ENCODE measurements at places on chromosomes 13 and 19. TPM values are rescaled to one million over a fixed set of nuclear protein-coding genes. Genes with fewer than 3 reads are reported as not detected.

The MEDAG gene
- total RNA-seq = not detected

DNA sequence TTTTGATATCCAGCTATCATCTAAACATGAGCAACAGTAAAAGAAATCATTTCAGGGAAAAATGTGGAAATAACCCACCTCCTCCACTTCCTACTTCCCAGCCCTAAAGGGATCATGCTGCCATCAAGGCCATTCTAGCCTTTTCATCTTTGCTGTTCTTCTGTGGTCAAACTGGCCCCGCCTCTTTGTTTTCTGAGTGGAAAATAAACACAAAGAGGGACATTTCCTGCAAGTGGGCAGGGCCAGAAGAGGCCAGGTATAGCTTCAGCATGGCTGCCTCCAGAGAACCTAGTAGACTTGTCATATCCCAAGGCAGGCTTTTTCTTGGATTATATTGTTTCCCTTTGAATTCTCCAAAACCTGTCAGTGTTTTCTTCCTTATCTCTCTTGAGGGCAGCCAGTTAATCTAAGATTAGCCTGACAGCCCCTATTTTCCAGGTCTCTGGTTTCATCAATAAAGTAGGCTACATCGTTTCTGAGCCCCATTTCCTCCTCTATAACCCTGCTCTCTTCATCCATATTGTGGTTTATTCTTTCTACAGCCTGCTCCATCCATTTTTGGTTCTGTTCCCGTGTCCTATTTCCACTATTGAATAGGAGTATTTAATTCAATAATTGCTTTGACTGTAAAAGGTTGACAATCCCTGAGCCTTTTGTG lies 117.6 kb downstream of the GPC6 start:
- no peak for DNase-seq

DNA sequence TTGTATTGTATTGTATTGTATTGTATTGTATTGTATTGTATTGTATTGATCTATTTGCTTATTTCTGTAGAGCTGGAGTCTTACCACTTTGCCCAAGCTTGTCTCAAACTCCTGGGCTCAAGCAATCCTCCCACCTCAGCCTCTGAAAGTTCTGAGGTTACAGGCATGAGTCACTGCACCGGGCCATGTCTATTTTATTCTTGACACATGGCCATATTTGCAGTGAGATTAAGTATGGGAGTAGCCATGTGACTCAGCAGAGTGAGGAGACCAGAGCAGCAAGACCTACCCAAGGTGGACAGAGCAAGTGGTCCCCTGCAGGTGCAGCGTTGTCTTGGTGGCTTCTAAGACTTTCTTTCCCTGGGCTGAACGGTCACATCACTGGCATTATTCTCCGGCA lies 49.1 kb upstream of the UBAC2 start:
- no peak for DNase-seq

DNA sequence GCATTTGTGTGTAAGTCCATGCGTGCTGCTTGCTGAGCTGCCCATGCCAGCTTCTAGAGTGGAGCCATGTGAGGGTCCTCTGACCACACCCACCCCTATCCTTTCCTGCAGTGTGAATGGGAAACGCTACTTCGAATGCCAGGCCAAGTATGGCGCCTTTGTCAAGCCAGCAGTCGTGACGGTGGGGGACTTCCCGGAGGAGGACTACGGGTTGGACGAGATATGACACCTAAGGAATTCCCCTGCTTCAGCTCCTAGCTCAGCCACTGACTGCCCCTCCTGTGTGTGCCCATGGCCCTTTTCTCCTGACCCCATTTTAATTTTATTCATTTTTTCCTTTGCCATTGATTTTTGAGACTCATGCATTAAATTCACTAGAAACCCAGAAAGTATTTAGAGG lies 10.3 kb downstream of the TBCB start:
- DNase-seq = no peak

DNA sequence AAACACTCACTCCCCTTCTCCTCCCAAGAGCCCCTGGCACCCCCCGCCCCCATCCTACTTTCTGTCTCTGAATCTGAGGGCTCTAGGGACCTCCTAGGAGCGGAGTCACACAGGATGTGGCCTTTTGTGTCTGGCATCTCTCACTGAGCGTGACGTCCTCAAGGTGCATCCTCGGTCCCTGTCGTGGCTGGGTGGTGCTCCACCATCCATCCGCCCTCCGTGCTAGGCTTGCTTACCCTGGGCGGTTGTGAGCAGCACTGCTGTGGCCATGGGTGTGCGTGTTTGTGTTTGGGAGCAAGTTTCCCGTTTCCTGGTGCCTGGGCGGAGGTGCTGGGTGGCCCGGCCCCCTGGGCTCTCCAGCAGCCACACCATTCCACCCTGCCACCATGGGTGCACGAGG lies 12.2 kb downstream of the PLEKHJ1 start:
- no peak for DNase-seq

- no peak for DNase-seq
These were observed 45.9 kb upstream of the VSTM2B start for GRCh38 chr19:29479941-29480340.

- no peak for DNase-seq
These were observed 15.3 kb upstream of the GPR183 start for GRCh38 chr13:99322297-99323103.

DNA sequence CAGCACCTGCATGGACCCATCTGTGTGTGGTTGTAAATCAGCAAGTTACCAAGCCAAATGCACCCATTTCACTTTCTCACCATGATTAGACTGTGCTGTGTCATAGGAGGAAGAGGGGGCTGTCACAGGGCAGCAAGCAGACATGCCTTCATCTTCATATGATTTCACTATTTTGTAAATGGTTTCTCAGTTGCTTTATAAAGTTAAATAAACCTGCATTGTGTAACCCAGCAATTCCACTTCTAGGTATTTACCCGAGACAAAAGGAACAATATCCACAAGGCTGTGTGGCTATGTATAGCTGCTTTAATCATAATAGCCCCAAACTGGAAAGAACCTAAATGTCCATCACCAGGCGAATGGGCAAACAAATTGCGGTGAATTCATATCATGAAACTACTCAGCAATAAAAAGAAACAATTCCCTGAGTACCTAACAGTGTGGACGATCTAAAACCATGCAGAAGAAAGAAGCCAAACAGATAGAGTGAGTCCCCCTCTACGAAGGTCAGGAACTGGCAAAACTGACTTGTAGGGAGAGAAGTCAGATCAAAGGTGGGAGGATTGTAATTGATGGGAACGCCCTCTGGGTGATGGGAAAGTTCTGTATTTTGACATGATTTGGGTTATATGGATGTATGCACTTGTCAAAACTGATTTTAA lies 185.4 kb downstream of the COL4A1 start:
- DNase-seq = no peak
